ENCODE measurements at places on chromosomes 16 and 17.

DNA sequence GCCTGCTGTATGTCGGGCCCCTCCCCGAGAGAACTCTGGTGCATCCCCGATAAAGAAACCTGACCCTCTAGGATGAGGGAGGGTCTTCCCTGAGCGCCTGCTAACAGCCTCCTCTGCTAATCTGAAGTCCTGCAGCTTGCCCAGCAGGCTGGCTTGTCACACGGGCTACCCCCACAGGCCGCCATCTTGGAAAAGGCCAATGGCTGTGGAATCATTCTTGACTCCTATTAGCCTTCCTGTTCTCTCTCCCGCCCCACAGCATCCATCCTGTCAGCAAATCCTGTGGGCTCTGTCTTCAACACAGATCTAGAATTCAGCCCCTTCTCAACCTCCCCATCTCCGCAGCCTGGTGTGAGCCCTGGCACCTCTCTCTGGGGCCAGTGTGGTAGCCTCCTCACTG lies 12.0 kb downstream of the IL4R start:
- DNase-seq = no peak

DNA sequence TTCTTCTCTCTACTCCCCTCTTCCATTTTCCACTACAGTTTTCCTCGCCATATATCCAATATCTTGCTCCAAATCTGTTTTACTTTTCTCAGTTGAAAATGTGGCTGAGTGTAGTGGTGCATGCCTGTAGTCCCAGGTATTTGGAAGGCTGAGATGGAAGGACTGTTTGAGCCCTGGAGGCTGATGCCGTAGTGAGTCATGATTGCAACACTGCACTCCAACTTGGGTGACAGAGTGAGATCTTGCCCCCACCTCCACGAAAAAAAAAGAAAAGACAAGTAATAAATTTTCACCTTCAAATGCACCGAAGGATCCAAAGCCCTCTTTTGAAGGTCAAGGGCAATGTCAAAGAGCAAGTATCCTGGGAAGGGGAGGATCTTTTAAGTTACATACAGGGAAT lies 592.3 kb downstream of the TMEM114 start:
- DNase-seq = no peak

- DNase-seq = no peak
Observed at GRCh38 chr16:28280881-28281836, 11.2 kb upstream of the SBK1 start.

- DNase-seq = no peak
Observed at GRCh38 chr16:20079106-20079505, 5.4 kb upstream of the GPR139 start.

- DNase-seq = peak; percentile 97
Observed at GRCh38 chr17:80968602-80969029, 23.0 kb upstream of the CHMP6 start.

- no peak for DNase-seq
Observed at GRCh38 chr16:78407191-78407590, 307.7 kb downstream of the WWOX start.

DNA sequence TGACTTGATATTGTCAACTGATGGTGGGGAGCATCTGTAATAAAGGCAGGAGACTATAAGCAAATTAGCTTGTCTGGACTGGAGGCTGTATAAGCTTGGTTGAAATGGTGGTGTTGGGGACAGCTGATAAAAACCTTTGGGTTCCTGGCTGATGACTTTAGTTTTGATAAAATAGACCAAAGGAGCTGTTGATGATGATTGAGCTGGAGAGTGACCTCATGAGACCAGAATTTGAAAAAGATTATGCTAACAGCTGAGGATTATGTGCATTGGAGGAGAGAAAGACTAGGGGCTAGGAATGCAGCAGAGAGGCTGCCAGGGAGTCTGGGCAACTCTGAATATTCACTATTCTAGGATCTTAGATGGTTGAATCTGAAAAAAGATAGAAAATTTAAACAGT lies 8.7 kb upstream of the CDC27 start:
- DNase-seq = no peak

DNA sequence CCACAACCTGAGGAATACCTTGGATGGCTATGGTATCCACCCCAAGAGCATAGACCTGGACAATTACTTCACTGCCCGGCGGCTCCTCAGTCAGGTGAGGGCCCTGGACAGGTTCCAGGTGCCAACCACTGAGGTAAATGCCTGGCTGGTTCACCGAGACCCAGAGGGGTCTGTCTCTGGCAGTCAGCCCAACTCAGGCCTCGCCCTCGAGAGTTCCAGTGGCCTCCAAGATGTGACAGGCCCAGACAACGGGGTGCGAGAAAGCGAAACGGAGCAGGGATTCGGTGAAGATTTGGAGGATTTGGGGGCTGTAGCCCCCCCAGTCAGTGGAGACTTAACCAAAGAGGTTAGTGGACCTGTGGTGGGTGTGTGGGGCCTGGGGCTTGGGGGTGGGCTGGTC lies 3.1 kb downstream of the NFE2L1 start:
- no peak for DNase-seq

DNA sequence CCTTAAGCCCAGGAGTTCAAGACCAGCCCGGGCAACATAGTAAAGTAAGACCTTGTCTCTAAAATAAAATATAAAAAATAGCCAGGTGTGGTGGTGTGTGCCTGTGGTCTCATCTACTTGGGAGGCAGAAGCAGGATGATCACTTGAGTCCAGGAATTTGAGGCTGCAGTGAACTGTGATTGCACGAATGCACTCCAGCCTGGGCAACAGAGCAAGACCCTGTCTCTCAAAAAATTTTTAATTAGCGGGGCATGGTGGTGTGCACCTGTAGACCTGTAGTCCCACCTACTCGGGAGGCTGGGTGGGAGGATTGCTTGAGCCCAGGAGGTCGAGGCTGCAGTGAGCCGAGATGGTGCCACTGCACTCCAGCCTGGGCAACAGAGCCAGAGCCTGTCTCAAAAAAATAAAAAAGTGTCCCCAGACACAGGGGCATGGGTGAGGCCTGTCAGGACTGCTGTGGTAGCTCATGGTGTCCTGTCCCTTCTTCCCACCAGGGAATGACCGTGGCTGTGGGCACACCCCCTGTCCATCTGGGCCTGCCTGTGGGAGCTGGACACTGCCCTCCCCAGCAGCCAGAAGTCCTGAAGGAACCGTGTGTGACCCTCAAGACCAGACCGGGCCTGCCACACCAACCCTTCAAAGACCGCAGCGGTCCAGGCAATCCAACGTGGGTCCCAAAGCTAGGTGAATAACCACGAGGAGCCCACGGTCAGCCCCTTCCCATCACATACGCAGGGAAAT lies 30.8 kb upstream of the GAA start:
- no peak for DNase-seq

DNA sequence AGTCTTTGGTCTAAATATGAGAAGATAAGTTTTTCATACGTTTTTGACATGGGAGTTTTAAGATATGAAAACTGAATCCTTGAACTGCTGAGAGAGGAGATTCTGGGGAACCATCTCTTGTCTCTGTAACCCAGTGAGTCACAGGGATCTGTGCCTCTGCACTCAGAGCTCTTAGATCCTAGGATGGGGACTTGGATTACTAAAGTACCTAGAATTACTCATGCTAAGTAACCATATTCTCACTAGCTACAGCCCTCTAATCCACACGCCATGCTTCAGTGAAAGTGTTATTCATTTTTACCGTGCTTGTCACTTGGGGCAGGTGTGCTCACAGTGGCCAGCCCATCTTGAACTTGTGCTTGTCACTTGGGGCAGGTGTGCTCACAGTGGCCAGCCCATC lies 2.0 kb downstream of the MRM3 start:
- no peak for DNase-seq

DNA sequence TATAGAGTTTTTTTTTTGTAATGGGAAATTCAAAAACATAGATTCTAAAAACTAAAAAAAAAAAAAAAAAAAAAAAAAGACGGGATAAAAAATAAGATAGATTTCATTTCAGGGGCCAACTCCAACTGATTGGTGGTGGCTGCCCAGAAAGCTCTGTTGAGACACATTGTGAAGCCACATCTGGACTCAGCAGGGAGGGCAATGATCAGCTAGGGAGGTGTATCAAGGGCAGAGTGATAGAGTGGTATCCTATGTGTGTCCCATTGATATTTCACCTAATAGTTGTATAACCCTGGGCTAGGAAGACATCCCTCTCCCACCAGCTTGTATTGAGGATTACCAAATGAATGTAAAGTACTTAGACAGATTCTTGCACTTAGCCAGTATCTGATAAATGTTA lies 6.7 kb upstream of the CMTR2 start:
- no peak for DNase-seq

- DNase-seq = no peak
Observed at GRCh38 chr16:23160082-23160481, 10.8 kb upstream of the USP31 start.

DNA sequence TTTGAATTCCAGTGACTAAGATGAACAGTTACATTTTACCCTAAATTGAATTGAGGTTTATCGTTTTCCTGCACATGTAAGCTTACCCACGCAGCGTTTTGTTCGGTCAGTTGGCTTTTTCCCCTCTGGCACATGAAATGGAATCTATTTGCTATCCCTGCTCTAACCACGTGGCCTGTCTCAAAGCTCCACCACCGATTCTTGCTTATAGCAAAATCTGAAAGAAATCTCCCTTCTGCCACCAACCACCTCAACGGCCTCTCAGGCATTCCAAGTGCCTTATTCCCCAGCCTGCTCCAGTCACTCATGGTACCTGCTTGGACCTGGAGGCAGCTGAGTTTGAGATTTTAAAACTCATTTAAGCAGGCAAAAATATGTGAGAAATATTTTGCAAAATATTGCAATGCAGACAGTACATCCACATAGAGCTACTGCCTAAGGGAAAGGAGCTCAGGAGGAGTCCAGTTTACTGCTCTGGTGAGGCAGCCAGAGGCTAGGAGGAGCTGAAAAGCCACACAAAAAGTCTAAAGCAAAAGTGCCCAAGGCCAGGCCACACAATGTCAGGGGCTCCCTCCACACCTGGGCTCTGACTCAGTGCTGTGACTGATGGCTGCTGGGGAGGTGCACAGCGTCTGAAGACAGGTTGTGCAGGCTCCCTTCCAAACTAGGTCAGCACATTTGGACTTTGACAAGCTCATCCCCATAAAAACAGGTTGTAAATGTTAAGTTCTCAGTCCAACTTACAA lies 26.4 kb downstream of the ARHGAP17 start:
- DNase-seq = no peak

GRCh38 chr17:43400943-43401717 lies 2.3 kb downstream of the ARL4D start:
- peak; percentile 16 for DNase-seq

DNA sequence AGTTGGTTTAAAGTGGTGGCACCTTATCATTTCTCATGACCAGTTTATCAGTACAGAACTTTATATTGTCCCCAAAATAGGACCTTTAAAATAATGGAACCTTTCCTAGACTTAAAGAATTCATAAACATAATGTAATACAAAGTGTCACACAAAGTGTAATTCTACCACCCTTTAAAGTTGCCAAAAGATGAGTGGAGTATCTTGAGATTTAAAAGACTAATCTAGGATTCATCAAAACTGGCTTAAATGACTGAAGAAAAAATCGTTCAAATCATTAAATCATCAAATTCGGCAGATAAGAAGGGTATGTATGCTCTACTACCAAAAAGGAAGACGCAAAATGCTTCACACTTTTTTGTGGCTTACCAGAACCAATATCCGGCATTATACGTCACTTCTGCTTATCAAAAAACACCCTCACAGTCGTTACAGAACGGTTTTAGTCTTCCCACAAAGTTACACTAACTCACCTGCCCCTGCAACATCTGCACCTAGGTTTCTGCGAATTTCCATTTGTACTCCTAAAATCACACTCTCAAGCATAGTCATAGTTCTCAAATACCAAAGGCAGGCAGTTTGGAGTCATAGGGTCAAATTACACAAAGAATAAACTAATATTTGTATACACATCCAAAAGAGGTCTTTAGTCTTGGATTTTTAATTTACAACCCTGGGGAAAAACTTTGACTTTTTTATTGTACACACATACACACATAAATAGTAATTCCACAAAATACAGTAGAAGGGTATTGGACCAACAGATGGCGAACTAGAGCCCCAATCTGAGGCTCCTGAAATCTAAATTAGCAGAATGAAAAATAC lies 1.4 kb upstream of the KANSL1 start:
- peak; percentile 53 for DNase-seq

- DNase-seq = no peak
Observed at GRCh38 chr17:32609085-32609484, 122.3 kb downstream of the CDK5R1 start.

- DNase-seq = no peak
Observed at GRCh38 chr17:66488864-66489263, 186.5 kb downstream of the PRKCA start.

DNA sequence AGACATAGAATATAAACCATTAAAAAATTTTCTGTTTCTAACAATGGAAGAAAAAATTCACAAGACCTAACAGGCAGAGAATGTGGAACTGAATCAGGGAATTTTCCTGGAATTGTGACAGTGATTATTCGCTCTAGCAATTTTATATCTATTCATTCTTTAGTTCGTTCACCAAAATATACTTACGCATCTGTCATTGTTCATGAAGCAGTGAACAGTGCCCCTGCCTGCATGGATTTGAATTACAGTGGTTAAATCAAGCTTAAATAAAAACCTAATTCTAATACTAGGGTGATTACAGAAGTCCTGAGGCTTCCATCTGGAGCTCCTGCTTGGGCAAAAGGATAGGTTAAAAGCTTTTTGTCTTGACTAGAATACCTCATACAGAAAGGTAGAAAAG lies 48.6 kb downstream of the ABCA8 start:
- DNase-seq = peak; percentile 52

GRCh38 chr16:26386096-26386495 lies 680.6 kb upstream of the C16orf82 start:
- no peak for DNase-seq

GRCh38 chr17:9204637-9205329 lies 183.5 kb downstream of the NTN1 start:
- no peak for DNase-seq

DNA sequence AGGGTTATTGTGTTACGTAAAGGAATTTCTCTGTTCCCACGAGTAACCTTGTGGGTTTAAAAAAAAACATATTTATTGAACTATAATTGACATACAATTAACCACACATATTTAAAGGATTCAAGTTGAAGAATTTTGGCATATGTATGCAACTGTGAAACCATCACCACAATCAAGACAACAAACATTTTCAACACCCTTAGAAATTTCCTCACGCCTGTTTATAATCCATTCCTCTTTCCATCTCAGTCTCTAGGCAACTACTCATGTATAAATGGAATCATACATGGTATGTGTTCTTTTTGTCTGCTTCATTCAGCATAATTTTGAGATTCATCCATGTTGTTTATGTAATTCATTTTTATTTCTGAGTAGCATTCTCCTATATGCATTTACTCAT lies 104.0 kb downstream of the MRTFB start:
- no peak for DNase-seq

DNA sequence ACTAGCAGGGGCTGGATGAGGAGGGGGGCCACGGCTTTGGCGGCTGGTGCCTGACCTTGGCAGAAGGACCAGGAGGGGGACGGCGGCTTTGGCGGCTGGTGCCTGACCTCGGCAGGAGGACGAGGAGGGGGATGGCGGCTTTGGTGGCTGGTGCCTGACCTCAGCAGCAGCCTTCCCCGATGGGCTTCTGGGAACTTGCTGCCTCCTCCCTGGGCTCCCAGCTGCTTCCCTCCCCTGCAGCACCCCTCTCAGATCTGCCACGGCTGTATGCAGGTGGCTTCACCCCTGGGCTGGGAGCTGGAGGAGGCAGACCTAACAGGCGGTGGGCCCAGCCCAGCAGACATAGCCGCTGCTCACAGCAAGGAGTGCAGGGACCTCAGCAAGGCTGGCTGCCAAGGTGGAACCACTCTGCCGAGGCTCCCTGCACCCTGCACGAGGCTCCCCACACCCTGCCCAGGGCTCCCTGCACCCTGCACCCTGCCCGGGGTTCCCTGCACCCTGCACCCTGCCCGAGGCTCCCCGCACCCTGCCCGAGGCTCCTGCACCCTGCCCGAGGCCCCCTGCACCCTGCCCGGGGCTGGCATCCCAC lies 38.4 kb upstream of the CBFA2T3 start:
- DNase-seq = no peak

Data from NCI-H446 (cell line).